ENCODE measurements at places on chromosomes 6 and 20.

DNA sequence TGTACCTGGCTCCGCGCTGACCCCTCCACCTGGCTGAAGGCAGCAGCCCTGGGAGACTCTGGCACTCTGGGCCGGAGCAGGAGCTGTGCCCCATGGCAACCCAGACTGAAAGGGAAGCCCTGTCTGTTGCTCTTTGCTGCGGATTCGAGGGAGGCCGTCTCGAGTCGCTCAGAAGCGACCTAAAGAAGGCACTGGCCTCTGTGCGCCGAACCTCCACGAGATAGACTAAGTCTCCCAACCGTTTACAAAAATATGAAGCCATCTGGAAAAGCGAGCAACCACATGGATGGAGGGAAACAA is 10.5 kb upstream of the TBX18 start:
- no peak for DNase-seq

GRCh38 chr6:140844167-140844566 is 1288.6 kb upstream of the GJE1 start:
- DNase-seq: no peak

- no peak for DNase-seq
These were observed 77.9 kb upstream of the B3GAT2 start for GRCh38 chr6:71034563-71035345.

GRCh38 chr20:19922716-19923115 is 94.4 kb upstream of the NAA20 start:
- DNase-seq: no peak

- no peak for DNase-seq
These were observed 123.3 kb downstream of the INSM1 start for GRCh38 chr20:20491110-20491783.

DNA sequence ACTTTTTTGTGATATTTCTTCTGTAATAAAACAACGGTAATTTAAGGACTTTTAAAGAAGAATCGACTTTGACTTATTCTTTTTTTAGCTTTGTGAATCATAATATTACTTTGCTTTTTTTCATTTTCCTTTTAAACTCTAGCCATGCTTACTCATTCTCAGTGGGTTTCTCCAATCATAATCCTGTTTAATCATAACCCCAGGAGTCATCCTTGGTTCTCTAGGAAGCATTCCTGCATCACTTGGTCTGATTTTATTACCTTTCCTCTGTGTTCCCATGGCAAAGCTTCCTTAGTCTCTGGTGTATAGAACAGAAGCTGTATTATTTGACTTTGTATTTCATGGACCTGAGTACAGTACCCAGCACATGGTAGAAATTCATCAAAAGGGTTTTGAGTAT is 223.5 kb downstream of the CDKAL1 start:
- DNase-seq: no peak

DNA sequence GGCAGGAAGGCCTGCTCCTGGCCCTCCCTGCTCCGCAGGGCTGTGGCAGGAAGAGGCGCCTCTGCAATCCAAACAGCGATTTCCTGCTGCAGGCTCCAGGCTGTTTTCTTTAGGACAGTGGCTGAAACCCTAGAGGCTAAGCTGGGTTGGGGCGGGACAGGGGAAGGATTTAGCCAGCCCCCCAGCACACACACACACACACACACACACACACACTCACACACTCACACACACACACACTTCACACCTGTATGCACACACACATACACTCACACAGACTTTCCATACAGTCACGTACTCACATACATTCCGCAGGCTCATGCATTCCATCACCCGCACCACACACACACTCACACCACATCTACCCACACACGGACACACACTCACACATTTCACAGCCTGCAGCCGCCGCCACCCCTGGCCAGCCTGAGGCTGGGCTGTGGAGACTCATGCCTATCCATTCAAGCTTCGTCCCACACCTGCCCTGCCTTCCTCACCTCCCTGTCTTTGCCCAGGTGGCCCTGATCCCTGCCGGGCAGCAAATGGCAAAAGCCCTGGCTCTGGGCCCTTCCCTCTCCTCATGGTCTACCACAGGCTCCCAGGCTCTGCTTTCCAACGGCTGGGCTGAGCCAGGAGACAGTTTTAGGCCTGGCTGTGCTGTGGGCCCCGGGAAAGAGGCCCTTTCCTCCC is 17.9 kb downstream of the MDFI start:
- DNase-seq: peak; percentile 84

DNA sequence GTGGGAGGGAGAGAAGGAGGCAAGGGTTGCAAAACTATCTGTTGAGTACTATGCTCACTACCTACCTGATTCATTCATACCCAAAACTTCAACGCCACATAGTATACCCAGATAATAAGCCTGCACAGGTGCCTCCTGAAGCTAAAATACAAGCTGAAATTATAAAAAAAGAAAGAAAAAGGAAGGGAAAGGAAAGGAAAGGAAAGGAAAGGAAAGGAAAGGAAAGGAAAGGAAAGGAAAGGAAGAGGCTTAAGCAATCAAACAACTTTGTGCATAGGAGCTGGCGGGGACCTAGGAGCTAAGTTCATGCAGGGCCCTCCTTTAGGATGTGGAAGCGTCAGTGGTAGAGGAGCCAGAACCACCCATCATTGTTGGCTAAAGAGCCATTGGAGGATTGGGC is 108.9 kb upstream of the SYNDIG1 start:
- DNase-seq: no peak

DNA sequence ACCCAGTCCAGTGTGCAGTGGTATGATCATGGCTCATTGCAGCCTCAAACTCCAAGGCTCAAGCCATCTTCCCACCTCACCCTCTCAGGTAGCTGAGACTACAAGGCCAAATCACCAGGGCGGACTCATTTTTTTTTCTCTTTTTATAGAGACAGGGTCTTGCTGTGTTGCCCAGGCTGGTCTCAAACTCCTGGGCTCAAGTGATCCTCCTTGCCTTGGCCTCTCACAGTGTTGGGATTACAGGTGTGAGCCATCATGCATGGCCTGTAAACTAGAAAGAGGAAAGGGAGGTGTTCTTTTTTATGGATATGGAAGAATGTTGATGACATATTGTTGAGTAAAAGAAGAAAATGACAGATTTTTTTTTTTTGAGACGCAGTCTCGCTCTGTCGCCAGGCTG is 5.1 kb upstream of the BEND3 start:
- no peak for DNase-seq

GRCh38 chr6:42045538-42046460 is 4.5 kb upstream of the TAF8 start:
- DNase-seq: peak; percentile 98

- no peak for DNase-seq
These were observed 20.5 kb downstream of the RPP40 start for GRCh38 chr6:4983322-4983721.

DNA sequence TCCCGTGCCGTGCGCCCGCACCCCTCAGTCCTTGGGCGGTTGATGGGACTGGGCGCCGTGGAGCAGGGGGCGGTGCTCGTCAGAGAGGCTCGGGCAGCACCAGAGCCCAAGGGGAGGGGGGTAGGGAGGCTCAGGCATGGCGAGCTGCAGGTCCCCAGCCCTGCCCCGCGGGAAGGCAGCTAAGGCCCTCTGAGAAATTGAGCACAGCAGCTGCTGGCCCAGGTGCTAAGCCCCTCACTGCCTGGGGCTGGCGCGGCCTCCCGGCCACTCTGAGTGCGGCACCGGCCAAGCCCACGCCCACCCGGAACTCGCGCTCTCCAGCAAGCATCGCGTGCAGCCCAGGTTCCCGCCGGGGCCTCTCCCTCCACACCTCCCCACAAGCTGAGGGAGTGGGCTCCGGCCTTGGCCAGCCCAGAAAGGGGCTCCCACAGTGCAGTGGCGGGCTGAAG is 16.4 kb downstream of the SOX4 start:
- no peak for DNase-seq

GRCh38 chr20:47691625-47692024 is 93.7 kb downstream of the SULF2 start:
- DNase-seq: no peak

DNA sequence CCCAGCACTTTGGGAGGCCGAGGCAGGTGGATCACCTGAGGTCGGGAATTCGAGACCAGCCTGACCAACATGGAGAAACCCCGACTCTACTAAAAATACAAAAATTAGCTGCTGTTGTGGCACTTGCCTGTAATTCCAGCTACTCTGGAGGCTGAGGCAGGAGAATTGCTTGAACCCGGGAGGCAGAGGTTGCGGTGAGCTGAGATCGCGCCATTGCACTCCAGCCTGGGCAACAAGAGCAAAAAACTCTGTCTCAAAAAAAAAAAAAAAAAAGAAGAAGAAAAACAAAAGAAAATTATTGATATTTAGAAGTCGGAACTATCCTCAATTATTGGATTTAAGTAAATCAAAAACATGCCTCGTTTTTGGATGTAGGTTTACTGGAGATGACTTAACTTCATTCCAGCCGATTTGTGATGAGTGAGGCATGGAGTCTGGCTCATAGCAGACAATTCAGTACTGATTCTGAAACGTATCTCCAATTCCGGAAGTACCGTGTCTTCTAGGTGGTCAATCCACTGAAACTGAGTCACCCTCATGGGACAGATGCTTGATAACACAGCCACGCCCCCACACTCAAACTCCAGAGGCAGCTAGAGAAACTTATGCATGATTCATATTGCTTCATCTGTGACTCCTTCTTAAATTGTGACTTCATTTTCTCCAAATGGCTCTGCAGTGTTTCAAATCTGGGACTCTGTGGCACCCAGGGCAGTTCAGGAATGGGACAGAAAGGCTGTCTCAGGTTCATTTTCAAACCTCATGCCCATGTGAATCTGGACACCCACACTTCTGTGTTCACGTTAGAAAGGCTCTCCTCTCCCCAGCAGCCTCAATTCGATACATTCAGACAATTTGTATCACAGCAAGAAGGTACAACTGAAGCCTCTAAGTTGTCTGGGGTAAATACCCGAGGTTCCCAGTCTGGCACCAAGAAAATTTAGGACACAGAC is 110.4 kb upstream of the ARMC2 start:
- no peak for DNase-seq

- DNase-seq: no peak
These were observed 77.4 kb upstream of the HDDC2 start for GRCh38 chr6:125379174-125379573.

DNA sequence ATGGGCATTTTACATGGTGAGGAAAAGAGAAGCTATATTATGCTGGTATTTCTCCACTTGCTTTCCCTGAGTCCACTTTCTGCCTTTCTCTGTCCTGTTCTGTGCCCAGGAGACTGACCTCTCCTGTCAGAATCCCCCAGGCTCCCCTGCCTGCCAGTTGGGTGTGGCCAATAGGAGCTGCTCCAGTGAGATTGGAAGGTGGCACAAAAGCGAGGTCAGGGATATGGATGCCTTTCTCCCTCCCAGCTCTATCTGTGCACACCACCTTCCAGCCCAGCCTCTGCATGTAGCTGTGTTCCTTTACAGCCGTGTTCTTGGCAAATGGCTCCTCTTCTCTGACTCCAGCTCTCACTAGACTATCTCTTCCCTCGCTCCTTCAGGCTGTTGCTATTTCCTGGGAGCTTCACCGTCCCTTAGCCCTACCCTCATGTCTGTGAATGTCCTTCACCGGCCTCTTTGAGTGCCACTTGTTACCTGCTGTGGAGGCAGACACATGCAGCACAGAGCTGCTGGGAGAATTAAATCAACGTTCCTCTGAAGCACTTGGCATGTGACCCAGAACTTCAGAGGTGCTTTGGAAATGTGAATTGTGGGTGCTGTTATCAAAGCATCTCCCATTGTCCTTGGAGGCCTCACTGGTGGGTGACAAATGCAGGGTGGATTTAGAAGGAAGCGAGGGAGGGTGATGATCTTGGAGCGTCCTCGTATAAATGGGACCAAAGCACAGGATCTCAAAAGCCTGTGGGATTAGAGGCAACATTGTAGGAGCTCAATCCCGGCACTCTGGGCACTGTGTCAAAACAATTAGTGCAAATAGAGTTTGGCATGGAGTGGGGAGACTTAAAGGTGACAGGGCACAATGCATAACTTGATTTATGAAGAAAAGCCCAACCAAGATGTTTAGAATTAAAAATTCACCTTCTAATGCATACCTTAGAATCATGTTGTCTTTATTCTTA is 28.9 kb upstream of the RALGAPA2 start:
- no peak for DNase-seq

GRCh38 chr20:11379257-11380011 is 538.3 kb upstream of the BTBD3 start:
- DNase-seq: peak; percentile 71

GRCh38 chr20:40565001-40565681 is 123.9 kb downstream of the MAFB start:
- DNase-seq: no peak

GRCh38 chr6:70390067-70390466 is 23.2 kb upstream of the FAM135A start:
- DNase-seq: no peak

DNA sequence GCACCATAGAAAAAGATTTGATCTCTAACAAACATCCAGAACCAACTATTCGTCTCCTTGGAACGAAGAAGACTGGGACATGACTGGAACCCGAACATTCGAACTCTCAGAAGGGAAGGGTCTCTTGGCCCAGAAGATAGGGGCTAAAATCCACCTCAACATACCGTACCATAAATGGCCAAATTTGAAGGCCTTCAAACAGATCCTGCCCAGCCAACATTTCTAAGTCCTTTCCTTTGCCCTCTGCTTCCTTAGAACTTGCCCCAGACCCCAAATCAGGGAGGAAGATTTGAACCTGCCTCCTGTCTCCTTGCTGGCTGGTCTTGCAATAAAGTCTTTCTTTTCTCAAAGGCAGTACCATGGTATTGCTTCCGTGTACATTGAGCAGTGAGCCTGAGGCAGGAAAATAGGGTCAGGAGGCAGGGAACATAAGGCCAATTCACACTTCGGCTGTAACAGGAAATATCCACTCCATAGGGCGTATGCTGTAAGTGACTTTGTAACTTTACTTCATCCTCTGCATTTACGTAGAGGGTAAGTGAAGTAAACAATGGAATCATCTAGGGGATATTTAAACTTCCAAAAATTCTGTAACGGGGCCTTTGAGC is 1.8 kb upstream of the PXDC1 start:
- DNase-seq: no peak

DNA sequence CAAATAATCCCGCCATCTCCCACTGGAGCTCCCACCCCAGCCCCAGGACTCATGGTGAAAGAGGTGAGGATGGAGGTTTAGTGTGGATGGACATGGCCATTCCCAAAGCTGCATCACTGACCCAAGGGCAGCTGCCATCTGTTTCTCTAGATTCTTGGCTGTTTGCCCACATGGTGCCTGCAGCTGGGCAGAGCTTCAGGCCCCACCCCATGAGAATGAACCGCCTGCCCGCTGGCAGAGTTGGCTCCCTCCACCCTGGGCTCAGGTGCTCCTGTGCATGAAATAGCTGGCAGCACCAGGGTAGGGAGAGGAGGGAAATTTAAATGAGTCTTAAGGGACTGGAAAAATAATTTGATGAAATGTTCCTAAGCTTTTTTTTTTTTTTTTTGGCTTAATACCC is 17.4 kb downstream of the SCML4 start:
- no peak for DNase-seq

DNA sequence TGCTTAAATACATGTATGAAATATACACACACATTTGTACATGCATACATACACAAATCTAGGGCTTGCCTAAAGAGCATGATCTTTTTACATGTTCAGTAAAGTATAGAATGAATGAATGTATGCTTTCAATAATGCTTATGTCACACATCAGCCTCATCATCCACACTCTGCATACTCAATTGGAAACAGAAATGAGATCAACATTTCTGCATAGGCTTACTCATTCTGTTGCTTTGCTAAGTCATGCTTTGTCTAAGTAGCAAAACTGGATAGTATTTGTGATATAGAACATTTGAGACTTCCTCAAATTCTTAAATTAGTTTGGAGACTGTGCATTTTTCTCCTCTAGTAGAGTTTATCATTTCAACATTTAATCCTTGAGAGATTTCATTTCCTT is 343.3 kb downstream of the ADGRB3 start:
- no peak for DNase-seq

- DNase-seq: no peak
These were observed 270 bp downstream of the PLEKHG1 start for GRCh38 chr6:150600010-150600300.

GRCh38 chr20:63858393-63859165 is 2.7 kb upstream of the ABHD16B start:
- no peak for DNase-seq

All from chondrocyte (in vitro differentiated cells).